ENCODE measurements at places on chromosomes 2 and 18.
A peak's percentile ranks its signal among the peaks of the same experiment; 100 is the strongest.

DNA sequence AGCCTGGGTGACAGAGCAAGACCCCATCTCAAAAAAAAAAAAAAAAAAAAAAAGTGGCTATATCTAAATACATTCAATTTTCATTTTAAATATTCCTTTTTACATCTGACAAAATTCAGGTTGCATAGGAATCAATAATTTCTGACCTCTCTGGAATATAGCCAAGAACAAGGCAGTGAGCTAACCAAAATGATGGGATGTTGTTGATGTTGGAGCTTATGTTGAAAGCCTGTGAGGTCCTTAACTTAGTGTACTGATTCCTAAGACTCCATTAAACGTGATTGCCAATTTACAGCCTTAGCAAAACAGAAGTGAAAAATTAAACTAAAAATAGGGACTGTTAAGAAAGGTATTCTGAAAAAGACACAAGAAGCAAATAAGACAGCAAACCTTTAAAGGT is 109.6 kb downstream of the MEP1B start:
- no peak for DNase-seq

GRCh38 chr2:30351949-30352348 is 95.1 kb upstream of the LCLAT1 start:
- no peak for DNase-seq

DNA sequence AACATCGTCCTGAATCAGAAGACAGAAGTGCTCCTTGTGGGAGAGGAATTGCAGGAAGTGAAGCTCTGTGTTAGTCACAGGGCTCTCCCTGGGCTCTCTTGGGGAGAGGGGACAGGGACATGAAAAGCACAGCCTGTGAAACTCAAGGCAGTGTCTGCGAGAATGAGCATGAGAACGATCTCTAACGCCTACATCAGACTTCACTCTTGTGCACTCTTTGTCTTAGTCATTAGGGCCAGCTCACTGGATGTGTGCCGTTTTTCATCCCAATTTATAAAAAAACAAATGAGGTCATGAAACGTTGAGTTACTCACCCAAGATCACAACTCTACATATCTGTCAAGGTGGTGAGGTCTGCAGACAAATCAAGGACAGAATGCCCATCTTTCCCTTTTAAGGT is 27.0 kb upstream of the TWIST2 start:
- DNase-seq = no peak

- no peak for DNase-seq
Observed at GRCh38 chr2:134790487-134790886, 47.9 kb upstream of the ACMSD start.

GRCh38 chr2:73269686-73270465 is 14.4 kb downstream of the FBXO41 start:
- DNase-seq = no peak

GRCh38 chr2:48713647-48714046 is 41.9 kb downstream of the LHCGR start:
- no peak for DNase-seq

DNA sequence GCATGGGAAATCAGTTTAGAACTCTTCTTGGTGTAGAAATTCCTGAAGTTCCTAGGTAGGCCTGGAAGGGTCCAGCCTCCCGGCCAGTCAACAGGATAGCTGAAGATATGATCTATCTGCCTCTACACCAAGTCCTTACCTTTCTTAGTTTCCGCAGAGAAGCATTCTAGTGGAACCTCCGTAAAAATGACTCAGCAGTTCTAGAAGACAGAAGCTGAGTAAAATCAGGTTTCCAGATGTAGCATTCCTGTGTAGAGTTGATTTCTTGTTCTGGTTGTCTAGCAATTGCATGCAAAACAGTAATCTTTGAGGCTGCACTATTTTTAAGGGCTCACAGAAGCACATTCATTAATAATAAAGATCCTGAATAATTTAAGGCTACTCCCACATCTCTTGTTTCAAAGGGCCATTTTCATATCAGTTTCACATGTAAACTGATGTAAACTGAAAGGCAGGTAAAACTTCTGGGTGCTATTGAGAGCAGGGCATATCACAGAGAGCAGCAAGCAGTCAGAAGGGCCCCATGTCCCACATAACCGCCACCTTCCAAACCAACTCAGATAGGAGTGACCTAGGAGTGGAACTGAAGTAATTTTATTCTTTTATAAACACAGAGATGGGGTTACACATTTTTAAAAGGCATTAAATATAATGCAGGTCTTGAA is 3.2 kb upstream of the DYTN start:
- no peak for DNase-seq

DNA sequence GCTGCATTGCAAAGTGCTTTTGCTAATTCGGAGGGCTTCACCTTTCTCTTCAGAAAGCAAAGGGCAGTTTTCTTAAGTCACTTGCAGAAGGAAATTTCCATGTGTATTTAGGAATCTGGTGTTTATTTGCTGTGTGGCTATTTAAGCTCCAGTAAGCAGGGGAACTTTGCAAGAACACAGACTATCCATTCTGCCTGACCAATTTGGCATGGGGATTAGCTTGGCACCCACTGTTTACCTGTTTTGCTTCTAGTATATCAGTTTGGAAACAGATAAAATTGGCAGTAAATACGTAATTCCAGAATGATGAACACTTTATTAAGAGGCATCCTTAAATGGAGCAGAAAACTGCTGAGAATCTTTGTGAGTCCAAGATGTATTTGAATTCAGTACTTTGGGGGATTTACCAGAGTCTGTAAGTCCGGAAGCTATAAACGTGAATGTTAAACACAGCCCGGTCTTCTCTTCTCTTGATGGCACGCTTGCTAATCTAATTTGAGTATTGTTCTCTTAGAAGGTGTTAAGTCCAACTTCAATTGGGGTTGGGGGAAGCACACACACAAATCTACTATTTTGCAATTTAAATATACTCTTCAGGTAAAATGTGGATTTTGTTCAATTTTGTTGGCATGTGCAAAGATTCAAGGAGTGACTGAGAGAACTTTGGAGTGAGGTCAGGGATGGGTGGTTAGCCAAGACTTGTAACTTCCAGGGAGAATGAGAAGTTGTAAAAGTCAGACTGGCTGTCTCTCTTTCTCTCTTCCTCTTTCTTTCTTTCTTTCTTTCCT is 650 bp downstream of the ACKR3 start:
- DNase-seq = no peak

DNA sequence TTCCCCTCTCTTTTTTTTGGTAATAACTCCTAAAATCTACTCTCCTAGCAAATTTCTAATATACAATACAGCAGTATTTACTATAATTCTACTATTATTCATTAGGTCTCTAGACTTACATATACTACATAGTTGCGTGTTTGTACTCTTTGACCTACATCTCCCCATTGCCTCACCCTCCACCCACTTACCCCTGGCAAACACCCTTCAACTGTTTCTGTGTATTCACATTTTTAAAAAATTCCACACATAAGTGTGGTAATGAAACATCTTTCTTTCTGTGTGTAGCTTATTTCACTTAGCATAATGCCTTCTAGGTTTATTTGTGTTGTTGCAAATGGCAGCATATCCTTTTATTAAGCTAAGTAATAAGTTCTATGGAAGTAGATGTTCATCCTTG is 336.0 kb downstream of the CCDC85A start:
- no peak for DNase-seq

DNA sequence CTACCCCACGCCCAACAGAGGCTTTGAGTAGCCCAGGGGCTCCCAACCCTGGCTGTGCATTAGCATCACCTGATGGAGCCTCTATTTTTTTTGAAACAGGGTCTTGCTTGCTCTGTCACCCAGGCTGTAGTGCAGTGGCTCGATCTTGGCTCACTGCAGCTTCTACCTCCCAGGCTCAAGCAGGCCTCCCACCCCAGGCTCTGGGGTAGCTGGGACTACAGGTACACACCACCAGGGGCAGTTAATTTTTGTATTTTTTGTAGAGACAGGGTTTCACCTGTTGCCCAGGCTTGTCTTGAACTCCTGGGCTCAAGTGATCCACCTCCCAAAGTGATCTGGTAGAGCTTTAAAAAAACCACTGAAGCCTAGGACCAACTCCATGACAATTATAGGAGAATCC is 394.8 kb upstream of the ATP5MC3 start:
- no peak for DNase-seq

- no peak for DNase-seq
Observed at GRCh38 chr2:37912056-37912455, 13.0 kb upstream of the RMDN2 start.

- DNase-seq = no peak
Observed at GRCh38 chr2:204687776-204688175, 142.5 kb downstream of the PARD3B start.

- no peak for DNase-seq
Observed at GRCh38 chr2:237405006-237405559, 8.9 kb downstream of the COL6A3 start.

DNA sequence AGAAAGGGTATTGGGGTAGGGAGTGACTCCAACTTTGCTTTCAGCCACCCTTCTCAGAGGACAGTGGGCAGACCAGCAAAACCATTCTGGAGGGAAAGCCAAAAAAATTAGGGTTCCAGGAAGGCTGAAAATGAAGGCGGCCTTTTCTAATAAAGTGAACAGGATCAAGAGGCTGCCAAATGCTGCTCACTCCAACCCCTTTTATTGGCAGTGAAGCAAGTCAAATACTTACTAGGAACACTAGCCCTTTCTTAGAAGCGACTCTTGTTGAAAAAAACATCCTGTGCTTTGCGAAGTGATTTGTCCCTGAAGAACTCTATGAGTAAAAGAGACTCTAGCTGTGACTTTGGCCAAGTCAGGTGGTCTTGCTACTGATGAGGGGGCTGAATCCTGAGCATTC is 83.6 kb upstream of the CYP1B1 start:
- no peak for DNase-seq

DNA sequence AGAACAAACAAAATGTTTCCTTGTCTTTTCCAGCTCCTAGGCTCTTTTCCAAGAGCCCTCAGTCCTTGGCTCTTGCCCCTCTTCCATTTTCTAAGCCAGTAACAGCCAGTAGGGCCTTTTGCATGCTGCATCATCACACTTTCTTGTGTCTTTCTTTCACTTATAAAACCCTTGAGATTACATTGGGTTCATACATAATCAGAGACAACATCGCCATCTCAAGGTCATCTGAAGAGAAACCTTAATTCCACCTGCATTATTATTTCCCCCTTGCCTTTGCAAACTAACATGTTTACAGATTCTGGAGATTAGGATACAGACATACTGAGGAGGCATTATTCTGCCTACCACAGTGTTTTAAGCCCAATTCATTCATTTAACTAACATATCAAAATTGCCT is 697.3 kb downstream of the TRIB2 start:
- no peak for DNase-seq

GRCh38 chr2:214542866-214543265 is 132.0 kb downstream of the VWC2L start:
- DNase-seq = no peak

DNA sequence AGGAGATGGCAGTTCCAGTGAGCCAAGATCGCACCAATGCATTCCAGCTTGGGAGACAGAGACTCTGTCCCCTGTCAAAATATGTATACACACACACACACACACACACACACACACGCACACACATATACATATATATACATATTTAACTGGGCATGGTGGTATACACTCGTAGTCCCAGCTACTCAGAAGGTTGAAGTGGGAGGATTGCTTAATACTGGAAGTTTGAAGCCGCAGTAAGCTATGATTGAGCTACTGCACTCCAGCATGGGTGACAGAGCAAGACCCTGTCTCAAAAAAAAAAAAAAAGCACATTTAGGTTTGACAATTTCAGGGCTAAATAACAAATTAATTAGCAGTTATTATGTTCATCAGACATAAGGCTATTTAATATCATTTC is 36.0 kb upstream of the ATIC start:
- DNase-seq = no peak

DNA sequence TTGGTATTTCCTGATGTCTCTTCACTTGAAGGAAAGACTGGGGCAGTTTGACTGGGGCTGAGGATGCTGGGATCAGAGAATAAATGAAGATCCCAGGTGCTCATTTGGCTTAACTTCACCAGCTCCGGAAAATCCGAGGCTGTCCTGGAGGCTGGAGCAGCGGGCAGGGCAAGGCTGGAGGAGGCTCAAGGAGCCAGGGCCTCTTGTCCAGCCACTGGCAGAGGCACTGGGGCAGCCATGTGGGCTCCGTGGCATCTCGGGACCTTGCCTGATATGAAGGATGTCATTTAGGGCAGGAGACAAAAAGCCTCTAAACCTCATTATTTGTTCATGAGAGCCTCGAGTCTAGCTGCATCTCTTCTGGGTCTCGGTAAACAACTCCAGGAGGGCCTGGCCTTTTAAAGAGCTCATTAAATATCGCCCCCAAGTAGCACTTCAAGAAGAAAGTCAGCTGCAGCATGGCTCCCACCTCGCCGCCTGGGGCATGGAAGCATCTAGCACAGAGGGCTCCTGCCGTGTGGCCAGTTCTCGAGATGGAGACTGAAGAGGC is 13.5 kb upstream of the GPR55 start:
- peak; percentile 22 for DNase-seq

DNA sequence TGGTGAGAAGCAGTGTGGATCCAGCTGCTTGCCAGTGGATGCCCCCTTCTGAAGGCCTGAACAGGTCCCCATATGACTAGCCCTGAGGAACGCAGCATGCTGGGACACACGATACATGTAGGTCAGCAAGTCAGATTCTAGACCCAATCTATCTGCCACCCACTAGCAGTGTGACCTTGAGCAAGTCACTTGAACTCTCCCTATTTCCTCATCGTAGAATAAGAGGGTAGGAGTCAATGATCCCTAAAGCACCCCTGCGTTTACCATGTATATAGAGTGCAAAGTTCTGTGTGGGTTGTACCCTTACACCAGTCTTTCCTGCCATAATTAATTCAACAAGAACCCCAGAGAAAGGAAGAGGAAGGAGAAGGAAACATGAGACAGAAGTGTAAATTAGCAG is 123.7 kb downstream of the GALNT14 start:
- DNase-seq = no peak

GRCh38 chr18:66523219-66523991 is 80.5 kb downstream of the CDH19 start:
- no peak for DNase-seq

- DNase-seq = no peak
Observed at GRCh38 chr2:86370579-86370978, 33.2 kb upstream of the REEP1 start.

DNA sequence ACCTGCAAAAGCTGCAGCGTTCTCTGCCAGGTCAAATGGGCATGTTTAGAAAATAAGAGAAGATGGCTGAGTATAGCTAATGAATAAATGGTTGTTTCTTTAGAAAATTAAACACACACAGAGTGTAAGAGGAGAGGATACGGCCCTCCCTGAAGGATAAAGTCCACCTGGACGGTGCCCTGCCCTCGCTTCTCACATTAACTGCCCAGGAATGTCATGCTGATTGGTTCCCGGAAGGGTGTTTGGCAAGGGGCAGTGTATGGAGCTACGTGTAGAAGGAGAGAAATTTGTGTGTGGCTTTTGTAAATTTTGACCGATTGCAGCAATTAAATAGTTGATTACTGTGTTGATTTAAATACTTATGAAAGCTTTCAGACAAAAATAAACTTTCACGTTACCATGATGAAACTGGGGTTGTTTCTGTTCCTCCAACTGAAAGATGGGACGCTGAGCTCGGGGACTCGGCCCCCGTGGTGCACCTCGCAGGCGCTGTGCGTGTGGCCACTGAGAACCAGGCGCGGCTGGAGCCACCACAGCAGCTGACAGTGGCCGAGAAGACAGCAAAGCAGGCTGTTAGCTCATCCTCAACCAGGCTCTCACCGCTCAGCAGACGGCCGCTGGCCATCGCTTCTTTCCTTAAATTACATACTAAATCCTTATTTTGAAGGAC is 22.7 kb downstream of the MPPE1 start:
- DNase-seq = no peak
